ENCODE measurements at places on chromosomes 11 and 22. TPM values are rescaled to one million over a fixed set of nuclear protein-coding genes. Genes with fewer than 3 reads are reported as not detected.

DNA sequence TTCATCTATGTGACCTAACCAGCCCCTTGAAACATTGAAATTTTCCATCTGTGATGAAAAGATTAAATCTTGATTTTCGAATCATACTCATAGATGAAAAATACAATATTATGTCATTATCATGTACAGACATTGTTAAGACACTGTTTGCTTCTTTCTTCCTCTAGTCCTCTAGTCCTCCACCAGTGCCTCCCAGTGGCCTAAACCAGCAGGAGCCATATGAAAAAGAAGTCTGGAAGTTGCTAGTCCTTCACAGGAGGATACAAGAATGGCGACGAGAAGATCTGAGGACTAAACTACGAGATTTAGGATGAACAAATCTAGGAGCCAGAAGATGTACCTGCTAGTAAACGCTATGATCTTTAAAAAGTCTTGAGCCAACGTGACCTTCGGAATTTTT is 134.1 kb downstream of the SLC17A6 start:
- no peak for DNase-seq

DNA sequence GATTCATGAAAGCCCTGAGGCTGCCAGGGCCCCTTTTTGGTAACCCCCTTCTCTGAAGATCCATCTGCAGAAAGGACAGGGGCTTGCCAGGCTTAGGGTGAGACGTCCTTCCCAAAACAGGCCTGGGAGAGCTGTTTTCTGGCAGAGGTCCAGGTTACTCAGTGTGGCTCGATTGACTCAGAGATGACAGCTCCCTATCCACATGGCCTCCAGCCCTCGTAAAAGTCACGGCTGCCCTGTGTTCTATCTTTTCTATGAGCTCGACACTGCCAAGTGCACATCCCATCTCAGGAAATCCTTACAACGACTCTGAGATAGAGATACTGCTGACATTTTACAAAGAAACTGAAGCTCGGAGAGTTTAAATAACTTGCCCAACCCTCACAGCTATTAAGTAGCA is 20.4 kb downstream of the ADAMTS8 start:
- DNase-seq = peak; percentile 59

DNA sequence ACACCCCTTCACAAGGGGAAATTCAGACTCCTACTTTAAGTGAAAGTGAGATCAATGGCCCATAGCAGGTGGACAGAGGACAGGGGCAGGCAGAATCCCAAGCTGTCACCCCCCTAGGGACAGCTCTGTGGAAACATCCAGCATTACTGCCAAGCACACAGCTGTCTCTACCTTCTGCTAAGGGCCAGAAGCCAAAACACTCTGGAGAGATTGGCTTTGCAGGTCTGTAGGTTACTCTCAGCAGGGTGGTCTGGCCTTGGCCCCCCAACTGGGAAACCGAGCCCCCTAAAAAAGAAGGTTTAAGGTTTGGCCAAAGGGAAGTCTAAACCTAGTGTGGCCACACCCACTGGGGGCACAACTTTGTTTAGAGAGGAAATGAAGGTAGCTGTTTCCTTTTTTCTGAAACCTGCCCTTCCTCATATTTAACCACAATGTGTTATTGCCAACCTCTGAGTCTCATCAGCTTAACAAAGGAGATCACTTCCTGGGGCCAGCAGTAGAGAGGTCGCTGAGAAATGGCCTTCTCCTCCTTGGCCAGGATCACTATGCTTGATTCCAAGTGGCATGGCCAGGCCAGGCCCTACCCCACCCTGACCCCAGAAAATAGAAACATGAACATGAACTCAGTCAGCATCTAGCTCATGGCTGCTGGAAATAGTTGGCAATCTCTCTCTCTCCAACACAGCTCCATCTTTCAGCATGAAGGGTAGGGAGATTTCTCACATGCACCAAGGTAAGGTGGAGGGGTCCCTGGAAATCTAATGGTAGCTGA is 25.9 kb upstream of the SCARF2 start:
- no peak for DNase-seq

DNA sequence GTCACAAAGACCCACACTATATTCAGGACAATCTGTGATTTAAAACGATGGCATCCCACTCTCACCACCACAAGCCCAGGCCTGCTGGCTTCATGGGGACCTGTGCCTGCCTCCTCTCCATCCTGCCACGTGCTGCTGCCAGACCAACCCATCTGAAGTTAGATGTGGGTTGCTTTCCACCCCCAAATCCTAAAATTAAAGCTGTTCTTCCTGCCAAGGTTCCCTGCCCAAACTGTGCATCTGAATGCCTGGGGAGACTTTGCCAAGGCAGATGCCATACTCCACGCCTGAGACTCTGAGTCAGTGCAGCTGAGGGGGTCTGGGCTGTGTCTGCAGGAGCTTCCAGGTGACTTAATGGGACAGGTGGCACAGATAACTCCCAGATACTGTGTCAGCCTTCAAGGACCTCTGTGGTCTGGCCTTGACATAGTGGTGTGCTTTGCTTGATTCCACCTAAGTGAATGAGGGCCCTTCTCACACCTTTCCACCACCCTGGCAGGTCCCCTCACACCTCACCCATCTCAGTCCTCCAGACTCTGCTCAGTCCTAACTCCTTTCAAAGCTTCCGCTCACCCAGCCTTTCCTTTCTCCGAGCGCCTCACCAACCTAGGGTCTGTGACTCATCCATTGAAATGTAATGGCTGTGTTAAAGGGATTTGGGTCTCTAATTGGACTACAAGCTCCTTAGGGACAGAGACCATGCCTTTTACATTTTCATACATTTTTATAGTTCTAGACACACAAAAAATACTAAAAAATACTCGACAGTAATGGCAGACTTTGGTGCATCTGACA is 18.6 kb downstream of the ADAMTS8 start:
- DNase-seq = no peak

GRCh38 chr11:45927684-45928413 is 5.4 kb downstream of the LARGE2 start:
- DNase-seq = no peak

DNA sequence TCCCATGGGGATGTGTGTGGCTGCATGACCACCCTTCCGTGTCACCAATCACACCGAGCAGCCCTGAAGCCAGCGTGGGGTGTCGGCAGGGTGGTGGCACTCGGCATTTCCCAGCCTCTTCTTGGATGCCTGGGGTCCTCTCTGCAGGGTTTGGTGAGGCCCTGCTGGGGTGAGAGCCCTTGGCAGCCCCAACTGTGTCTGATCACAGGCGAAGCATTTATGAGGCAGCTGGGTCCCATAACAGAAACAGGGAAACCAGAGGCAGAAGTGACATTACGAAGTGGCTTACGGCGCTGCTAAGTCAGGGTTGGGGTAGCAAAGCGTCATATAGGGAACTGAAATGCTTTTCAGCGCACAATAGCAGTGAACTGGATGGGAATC is 92.3 kb upstream of the SEPTIN5 start:
- no peak for DNase-seq

DNA sequence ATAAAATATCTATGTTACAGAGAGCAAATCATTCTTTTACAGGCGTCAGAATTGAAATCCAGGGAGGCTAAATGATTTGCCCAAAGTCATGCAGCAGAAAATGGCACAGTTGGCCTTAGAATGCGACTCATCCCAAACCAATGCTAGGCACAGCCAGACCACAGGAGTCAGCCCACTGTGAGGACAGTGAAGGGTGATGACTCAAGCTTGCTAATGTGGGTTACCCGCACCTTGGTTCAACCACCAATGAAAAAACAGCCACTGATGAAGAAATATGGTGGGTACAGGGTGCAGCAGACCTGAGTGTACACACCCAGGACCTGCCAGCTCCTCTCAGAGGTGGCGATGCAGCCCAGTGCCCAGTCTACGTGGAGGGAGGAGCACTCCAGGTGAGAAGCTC is 89.7 kb downstream of the ZC3H12C start:
- DNase-seq = no peak

- DNase-seq = no peak
Observed at GRCh38 chr11:129237880-129238638, 45.9 kb upstream of the ARHGAP32 start.

DNA sequence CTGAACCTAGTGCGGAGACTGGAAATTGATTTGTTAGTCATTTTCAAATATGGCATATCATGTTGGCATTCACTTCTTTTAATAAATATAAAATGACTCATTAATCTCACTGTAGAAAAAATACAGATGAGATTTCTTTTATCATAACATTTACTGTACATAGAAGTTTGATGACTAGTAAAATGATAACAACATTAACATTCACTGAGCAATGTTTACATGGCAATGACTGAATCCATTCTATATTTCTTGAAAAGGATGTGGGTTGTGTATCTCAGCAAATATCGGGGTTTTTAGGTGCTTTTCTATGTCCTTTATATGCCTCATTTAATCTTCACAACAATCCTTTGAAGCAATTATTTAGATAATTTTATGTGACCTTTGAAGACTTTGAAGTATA is 920.9 kb upstream of the FAT3 start:
- DNase-seq = no peak

- no peak for DNase-seq
Observed at GRCh38 chr11:18313965-18314763, 7.8 kb downstream of the HPS5 start.

GRCh38 chr22:37211866-37212173 is 457 bp downstream of the SSTR3 start:
- no peak for DNase-seq

DNA sequence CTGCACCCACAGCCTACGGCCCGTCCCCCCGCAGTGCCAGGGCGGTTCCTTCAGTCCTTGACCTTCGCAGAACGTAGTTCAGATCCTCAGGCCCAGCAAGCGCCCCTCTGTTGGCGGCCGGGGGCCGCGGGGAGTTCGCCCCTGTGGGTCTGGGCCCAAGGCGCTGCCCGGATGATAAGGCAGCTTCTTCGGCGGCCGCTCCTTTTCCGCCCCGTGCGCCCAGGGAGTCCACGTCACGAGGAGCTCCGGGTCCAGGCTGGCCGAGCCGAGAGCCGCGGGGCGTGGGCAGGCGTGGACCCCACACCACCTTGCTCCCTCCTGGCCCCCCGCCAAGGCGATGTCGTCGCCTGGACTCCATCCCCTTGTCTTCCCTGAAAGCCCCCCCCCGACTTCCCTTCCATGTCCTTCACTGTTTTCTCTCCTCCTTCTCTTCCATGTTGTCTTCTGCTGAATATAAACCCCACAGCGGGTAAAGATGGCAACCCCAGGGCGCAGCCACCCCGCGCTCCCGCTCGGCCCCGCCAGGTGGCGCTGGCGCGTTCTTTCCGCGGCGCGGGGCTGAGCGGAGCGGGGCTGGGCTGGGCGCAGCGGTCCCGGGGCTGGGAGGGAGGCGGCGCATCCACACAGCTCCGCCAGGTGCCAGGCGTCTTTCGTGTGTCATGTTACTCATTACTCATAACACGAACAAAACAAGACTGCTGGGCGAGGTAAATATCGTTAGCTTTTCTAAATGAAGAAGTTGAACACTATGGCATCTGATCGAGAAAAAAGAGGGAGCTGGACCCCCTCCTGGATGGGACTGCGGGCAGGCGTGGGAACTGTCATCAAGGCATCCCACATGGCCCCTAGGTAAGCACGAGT is 321.0 kb downstream of the NTM start:
- DNase-seq = no peak

Gene LARGE1
- polyA plus RNA-seq = 33.7 TPM

Gene EXPH5
- polyA plus RNA-seq = 0.51 TPM

Gene BIRC3
- 1.1 TPM for polyA plus RNA-seq

Gene C11orf65
- 0.29 TPM for polyA plus RNA-seq

Gene CRYBB1
- polyA plus RNA-seq = 0.48 TPM

Gene MCAT
- 17.6 TPM for polyA plus RNA-seq

Measured in heart right ventricle (tissue), 16 donors.